NCI-H1048 (cell line): ENCODE measurements at places on chromosomes 3 and 15.

DNA sequence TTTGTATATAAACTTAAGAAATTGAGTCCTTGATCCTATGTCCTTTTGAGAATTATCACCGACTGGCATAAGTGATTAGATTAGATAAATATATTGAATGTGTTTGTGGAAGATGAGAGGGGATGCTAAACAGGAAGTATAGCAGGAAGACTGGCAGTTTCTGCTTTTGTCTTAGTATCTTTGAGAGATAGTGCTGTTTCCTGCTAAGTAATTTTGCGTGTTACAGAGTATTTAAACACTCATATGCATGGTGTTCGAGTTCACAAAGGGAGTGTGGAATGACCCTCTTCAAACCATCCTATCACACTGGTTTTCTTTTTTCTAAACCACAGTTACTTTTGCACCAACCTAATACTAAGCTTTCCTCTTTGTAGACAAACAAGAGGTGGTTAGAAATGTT is 106.0 kb downstream of the KLHL25 start:
- DNase-seq = no peak

DNA sequence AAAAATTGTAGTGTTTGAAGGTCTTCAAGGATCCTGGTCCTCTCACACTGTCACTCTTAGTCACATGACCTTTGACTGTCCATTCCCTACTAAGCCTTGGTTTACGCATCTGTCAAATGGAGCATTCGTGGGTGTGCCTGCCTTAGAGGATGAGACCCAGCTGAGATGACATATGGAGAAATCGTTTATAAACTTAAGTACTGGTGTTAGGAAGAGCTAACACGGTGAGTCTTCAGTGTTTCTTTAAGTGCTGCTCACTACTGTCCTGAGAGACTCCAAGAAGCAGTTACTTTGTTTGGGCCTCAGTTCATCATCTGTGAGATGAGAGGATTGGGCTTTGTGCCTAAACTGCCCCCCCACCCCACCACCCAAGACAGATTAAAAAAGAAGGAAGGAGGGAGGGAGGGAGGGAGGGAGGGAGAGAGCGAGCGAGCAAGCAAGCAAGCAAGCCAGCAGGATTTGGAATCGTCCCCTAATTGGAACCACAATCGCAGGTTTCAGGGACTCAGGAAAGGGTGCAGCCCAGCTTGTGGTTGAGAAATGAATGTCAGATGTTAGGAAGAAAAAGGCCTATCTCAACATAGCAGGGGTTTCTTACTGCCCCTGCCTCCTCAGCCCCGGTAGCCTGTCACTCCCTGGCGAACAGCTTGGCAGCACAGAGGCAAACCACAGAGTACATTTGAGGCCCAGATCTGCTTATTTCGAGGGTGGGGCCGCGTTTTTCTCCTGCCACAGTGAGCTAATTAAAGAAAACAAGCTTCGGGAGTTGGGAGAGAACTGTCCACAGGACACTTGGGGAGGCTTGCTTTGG is 32.7 kb downstream of the SMAD3 start:
- no peak for DNase-seq

GRCh38 chr3:135268941-135269532 is 474.0 kb downstream of the EPHB1 start:
- DNase-seq = no peak

DNA sequence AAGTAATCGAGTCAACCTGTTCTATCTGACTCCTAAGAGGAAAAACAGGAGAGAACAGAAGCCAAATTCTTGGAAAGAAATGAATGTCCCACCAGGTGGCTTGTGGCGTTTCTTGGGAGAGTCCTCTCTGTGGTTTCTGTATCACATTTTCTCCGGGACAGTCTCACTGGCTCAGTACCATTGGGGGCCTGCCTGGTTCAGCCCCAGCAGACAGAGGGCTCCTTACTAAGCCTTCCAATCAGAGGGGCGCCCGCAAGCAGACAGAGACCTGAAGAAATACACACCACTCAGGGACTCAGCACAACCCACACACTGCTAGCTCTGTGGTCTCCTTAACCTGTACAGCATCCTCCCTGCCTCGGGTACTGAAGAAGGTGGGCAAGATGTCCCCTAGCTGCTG is 302.1 kb downstream of the TLE3 start:
- no peak for DNase-seq

DNA sequence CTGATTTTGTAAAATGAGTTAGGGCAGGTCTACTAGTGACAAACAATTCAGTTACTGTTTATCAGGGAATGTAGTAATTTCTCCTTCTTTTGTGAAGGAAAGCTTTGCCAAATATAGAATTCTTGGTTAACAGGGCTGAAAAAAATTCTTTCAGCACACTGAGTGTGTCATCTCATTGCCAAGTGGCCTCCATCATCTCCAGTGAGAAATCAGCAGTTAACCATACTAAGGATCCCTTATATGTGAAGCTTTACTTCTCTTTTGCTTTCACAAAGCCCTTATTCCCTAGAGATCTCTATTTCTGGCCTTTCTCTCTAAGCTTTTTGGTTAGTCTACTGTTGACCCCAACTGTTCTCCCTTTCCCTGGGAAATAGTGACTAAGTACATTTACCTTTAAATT is 269.1 kb downstream of the SCAPER start:
- DNase-seq = no peak

- no peak for DNase-seq
Observed at GRCh38 chr3:55481744-55482495, 5.2 kb downstream of the WNT5A start.

DNA sequence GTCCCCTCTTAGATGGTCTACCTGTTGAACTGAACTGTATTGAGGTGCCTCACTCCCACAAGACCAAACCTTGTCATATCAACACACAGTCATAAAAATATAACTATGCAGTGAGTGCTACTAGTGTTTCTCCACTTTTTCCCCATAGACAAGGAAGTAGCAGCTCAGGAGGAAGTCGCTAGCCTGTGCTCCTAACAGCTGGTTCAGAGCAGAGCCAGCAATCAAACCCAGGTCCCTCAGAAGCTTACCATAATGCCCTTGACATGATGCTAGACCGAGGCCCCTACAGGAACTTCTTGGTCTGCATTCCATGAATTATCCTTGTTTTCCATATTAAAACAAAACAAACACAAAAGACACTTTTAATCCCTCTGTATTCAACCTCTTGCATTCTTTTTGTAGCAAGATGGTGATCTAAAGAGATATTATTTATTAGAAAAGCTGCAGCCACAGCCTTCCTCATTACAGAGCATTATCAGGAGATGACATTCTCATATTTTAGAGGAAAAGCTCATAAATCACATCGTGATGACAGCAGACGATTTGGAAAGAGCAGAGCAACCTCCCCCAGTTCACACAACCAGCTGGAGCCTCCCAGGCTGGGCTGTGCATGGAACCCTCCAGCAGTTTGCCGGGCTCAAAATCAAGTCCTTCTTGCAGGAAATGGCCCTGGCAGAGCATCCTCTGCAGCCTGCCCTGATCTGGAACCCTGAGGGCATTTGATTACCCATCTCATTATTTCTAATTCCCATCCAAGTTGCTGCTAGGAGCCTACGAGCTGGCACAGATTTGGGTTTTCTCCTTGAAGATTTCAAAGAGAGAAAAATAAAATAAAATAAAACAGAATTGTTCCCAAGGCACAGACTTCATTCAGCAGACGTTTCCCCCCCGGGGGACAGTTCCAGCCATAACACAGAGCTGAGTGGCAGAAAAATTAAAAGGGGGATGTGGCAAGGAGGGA is 118.8 kb downstream of the SRGAP3 start:
- no peak for DNase-seq

DNA sequence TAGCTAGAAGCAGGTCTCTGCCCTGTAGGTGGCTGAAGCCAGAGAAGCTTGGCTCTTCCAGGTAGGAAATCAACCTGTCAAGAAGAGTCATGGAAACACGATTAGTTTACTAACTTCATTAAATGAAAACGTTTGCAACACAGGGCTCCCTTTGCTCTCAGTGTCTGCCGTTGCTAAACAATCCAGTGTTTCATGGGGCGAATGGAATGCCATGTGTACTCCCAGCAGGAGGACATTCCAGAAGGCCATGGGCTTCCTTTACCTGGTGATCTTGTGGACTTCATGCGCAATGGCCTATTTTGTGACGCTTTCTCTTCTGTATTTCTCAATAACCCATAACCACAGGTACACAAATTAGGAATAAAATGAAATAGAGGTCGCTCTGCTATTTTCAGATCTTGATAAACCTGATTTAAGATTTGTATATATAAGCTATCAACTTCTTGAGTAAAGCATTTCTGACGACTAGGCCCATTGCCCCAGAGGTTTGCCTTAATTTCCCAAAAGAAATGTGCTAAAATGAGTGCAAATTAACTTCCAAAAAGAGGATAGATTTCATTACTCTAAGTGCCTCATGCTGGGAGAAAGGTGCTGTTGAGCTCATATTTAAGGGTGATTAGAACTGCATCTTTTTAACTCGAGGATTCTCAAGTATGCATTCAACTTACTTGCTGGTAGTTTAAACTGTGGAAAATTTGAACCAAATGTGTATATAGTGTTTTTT is 171.0 kb downstream of the EPHA3 start:
- no peak for DNase-seq

DNA sequence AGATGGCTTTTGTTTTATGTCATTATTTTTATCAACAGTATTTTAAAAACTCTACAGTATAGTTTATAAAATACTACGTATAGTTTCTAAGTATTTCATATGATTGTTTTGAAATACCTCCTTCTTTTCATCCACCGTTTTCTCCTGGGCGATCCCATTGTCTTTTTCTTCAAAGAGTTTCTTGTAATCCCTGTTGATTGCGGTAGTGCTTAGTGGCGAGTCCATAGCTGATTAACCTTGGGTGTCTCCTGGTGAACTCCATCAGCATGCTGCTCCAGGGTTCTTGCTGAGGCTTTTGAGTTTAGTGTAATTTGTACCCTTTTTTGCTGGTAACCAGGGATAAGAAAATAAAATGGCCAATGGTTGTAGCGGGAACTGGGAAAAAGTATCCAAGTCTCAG is 3.6 kb downstream of the PIAS1 start:
- DNase-seq = no peak

DNA sequence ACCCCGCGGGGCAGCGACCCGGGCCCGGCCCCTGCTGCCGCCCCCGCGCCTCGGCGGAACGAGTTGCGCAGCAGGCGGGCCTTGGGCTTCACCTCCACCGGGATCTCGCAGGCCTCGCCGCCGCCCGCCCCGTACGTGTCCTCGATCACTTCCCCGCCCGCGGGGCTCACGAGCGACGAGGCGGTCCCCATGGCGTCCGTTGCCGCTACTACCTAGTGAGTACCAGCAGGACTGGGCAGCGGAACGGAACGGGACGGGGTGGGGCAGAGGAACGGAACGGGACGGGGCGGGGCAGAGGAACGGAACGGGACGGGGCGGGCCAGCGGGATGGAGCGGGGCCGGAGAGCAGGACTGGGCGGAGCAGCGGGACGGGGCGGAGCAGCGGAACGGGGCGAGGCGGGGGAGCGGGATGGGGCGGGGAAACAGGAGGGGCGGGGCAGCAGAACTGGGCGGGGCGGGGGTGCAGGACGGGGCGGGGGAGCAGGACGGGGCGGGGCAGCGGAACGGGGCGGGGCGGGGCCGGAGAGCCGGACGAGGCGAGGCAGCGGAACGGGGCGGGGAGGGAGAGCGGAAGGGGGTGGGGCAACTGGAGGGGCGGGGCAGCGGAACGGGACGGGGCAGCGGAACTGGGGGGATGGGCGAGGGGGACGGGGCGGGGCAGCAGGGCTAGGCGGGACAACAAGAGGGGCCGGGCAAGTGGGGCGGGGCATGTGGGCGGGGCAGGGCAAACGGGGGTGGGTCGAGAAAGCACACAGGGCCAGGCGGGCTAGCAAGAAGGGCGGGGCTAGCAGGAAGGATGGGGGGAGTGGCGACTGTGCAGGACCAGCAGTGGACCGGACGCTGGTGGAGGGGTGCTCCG is at the start of gene NPHP3:
TSS of gene NPHP3 (minus strand) at position 245 of the 859 bp plus-strand sequence. CDS start at position 191, 54 bp downstream.
- peak; percentile 79 for DNase-seq
